ENCODE measurements at places on chromosomes 5 and 9.

GRCh38 chr5:96331210-96331609 lies 101.8 kb downstream of the PCSK1 start:
- DNase-seq: no peak

- DNase-seq: no peak
Observed at GRCh38 chr5:64980176-64980575, 211.4 kb downstream of the CWC27 start.

- DNase-seq: no peak
Observed at GRCh38 chr5:114361724-114362196, at the start of gene KCNN2. Gene KCNN2, plus strand, starts transcription at chr5:114362070. Its CDS starts 70 bp downstream, at chr5:114362140.

- DNase-seq: no peak
Observed at GRCh38 chr9:18743971-18744370, 270.0 kb downstream of the ADAMTSL1 start.
